ENCODE measurements at places on chromosomes 4 and X.
A peak's percentile ranks its signal among the peaks of the same experiment; 100 is the strongest.

DNA sequence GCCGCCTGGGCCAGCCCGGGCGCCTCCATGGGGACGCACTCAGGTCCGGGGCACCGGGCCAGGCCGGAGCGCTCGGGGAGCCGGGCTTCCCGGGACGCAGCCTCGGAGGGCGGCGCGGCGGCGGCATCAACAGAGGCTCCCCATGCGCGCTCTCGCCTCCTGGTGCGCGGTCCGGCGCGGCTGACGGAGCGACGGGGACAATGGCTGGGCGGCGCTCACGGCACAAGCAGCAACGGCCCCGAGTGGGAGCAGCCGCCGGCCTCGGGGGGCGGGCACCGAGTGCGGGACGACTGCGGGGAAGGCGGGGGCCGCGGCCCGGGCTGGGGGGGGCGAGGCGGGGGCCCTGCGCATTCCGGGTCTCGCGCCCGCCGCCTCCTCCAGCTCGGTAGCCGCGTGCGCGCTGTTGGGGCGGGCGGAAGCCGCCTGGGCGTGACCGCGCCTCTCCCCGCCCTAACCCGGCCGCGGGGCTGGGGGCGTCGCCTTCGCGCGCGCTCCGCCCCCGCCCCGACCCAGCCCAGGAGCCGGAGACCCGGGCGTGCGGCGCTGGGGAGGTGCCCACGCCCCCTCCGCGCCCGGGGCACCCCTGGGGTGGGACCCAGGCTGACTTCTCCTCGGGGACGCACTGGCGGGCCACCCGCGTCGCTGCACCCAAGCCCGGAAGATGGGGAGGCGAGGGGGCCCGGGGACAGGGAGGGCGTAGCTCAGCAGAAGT, at the start of gene PRKX:
TSS of gene PRKX (minus strand) at position 425 of the 712 bp plus-strand sequence. CDS start at position 29, 396 bp downstream.
- DNase-seq: peak; percentile 94

DNA sequence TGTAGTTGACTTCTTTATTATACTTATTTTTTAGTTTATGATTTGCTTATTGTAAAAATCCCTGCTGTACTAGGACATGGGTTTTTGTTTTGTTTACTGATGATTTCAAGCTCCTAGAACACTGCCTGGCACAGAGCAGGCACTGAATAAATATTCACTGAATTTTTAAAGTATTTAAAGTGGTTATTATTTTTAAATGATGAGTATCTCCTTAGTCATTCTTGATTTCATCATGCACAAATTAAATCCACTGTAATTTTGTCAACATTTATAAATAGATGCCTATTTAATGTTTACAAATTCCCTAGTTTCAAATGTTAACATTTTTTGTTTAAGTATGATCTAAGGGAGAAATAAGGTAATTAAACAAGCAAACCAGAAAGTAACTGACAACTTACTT, 367.9 kb upstream of the SLIT2 start:
- DNase-seq: no peak

- no peak for DNase-seq
Observed at GRCh38 chr4:80931631-80932081, 98.9 kb upstream of the BMP3 start.

DNA sequence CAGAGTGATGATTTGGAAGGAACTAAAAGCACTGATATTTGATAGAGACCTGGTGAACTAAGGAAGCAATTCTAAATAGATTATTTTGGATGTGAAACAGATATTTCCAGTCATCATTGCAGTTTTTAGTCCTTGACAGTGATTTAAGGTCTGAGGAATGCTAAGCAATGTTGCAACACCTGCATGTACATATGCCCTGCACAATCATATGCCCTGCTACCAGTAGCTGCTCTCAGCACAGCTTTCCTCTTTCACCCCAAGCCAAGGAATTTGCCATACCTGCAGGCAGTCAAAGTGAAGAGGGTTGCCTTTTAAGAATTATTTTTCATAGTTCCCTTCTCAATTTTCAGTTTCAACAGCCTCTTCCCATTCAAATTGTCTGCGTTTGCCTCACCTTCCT, 8.7 kb upstream of the FAM47A start:
- DNase-seq: no peak

GRCh38 chrX:70262952-70263567, 3.1 kb upstream of the P2RY4 start:
- DNase-seq: peak; percentile 47

DNA sequence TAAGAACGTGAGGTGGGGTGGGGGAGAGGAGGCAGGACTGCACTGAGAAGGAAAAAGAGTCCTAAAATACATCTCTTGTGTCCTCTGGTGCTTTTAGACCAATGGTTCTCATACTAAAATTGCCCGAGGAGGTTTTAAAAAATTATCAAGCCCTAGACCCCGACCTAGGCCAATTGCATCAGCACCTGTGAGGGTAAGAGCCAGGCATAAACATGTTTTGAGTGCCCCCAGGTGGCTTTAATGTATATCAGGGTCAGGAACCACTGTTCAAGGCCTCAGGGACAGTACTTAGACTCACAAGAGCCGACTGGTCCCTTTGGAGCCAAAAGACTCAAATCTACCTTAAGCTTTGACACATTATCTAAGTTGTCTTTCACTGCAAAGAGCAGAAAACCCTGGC, 37.5 kb upstream of the TMEM150C start:
- DNase-seq: no peak

All from GM13977 (cell line).